ENCODE measurements at places on chromosomes 1 and 21.

DNA sequence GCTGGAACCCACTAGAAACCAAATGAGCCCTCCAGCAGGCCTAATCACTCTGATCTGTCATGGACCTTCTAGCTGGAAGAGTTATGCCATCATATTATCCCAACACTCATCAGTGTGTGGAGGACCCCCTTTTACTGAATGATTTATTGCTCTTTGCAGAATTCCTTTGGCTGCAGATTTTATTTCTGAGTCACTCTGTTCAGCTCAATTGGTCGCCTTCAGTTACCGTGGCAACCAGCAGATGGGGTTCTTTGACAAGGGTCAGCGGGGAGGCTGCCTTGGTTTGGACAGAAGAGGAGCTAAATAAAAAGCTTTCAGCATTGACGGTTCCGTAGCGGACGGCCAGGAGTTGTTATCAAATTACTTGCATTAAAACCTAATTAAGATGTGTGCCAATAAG lies 220.1 kb downstream of the SDCCAG8 start:
- DNase-seq, result no peak

DNA sequence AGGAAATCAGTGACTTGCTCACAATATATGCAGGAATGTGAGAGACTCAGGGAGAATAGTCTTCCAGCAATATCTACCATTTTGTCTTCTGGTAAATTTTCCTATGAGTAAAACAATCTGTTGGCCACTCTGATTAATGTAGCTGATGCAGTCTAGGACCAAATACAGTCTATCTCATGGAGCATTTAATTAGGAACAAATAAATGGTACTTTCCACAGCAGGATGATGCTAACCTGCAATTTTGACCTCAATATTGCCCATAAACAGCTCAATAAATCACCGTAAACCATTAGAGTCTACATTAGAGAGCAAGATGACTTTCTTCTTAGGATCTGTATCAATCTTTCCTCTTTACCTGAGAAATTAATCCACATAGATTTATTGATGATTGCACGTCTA lies 567.7 kb upstream of the B3GALT2 start:
- no peak for DNase-seq

DNA sequence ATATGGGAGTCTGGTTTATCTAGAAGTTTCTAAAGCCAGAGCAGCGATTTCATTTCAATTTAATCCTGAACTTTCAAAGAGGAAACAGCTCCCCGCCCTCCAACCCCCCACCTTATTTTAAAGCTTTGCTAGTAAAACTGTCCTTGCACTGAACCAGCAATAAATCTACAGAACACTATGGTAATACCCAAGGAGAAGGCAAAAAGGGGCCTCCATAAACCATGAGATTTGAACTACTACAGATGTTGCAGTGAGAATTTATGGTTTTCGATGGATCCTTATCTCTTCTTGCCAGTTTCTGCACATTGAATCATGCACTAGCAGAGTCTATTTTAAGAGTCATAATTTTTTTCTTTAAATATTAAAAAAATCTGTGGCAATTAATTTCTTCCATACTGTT lies 64.8 kb upstream of the BEND5 start:
- DNase-seq, result no peak

DNA sequence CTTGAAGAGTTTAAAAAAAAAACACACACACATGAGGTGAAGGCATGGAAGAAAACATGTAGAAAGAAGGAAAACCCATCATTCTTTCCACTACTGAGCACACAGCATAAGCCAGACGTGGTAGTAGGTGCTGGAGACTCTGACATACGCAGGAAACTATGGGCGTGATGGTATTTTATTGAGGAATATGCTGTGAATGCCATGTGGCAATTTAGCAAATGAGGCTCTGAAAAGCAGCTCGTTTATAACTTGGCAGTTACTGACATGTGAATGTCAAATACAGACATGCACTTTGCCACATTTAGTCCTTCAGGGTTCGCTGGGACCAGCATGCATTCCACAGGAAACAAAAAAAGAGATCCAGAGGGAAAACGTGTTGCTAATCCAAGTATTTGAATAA lies 74.3 kb upstream of the IFNAR2 start:
- DNase-seq, result no peak

GRCh38 chr1:18989176-18989799 lies 32.8 kb upstream of the IFFO2 start:
- DNase-seq, result no peak

- DNase-seq, result peak; percentile 24
Observed at GRCh38 chr1:10308001-10308400, 90.9 kb upstream of the PGD start.

DNA sequence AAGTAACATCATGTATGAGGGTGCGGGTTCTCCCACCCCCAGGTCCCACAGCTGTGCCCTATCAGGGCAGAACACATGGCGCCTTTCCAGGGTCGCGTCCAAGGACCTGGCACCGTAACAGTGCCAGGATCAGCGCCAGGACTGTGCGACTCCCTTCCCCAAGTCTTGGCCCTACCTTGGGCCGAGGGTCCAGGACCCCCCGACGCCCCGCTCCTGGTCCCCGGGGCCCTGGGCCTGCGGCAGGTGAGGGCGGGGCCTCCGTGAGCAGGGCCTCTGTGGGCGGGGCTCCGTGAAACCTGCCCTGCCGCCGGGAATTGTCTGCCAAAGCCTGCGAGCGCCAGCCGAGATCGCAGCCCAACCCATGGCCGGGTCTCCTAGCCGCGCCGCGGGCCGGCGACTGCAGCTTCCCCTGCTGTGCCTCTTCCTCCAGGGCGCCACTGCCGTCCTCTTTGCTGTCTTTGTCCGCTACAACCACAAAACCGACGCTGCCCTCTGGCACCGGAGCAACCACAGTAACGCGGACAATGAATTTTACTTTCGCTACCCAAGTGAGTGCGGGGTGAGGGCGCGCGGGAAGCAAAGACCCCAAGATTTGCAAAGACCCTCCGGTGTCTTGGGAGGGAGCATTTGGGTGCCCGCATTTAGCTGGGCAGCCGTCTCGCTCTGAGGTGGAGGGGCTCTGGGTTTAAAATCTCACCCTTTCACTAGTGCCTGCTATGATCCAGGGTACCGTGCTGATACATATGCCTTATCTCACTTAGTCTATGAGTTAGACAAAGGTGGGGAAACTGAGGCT lies at the start of gene RHBG:
RHBG (plus strand) TSS at position 323 of the 796 bp plus-strand sequence; CDS start at position 362, 39 bp downstream.
- peak; percentile 40 for DNase-seq

DNA sequence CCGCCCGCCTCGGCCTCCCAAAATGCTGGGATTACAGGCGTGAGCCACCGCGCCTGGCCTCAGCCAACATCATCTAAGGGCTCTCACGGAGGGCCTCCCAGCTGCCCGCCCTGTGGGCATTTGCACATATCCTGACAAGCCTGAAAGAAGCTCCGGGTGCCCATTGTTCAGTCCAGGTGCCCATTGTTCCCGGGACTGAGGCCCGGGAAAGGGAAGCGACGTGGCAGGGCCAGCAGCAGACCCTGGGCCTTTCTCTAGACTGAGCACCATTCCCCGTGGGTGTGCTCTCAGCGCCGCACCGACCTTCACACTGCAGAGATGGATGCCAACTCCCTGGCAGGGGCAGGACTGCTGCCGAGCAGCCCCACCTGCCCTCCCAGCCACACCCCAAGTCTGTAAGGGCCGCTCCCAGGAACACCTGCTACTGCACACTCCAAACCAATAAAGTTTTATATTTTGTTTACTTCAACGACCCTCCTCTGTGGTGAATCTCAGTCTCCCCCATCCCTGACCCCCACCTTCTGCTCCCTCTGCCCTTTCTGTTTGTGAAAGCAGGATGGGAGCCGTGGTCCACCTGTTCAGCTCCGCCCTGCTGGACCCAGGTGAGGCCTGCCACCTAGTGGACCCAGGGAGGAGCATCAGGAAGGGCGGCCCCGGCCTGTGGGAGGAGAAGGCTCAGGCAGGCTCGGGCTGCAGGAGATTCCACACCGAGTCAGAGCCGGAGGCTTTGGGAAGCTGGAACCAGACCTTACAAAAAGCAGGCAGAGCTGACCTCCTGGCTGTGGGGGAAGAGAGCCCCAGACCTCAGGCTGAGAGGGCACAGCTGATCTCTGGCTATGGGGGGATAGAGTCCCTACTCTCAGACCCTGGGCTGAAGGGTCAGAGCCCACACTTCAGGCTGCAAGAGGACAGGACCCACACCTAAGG lies 1.1 kb upstream of the TMEM82 start:
- DNase-seq, result peak; percentile 84

DNA sequence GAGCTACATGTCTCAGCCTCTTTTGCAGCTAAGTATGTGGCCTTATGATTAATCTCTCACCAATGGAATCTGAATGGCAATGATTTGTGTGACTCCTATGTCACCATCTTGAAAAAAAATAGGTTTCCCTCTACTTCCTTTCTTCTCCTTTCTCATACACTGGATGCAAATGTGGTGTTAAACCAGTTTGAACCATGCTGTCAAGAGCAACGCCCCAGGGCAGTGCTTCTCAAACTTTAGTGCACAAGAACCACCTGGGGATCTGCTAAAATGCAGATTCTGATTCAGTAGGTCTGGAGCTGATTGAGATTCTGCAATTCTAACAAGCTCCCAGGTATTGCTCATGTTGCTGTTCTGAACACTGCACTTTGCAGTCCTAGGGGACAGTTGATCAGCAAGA lies 44.7 kb upstream of the ZNF644 start:
- DNase-seq, result no peak

DNA sequence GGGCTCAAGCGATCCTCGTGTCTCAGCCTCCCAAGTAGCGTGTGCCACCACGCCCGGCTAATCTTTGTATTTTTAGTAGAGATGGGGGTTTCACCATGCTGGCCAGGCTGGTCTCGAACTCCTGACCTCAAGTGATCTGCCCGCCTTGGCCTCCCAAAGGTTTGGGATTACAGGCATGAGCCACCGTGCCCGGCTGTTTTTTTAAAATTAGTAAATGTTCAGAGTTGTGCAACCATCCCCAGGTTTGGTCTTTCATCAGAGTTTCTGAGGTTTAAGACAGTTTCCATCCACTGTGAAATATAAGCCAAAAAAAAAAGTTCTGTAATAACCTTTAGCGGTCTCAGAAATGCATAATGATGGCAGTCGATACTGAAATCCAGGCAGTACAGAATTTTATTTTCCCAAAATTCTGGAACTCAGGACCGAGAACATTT lies 550 bp upstream of the SYT11 start:
- DNase-seq, result no peak

DNA sequence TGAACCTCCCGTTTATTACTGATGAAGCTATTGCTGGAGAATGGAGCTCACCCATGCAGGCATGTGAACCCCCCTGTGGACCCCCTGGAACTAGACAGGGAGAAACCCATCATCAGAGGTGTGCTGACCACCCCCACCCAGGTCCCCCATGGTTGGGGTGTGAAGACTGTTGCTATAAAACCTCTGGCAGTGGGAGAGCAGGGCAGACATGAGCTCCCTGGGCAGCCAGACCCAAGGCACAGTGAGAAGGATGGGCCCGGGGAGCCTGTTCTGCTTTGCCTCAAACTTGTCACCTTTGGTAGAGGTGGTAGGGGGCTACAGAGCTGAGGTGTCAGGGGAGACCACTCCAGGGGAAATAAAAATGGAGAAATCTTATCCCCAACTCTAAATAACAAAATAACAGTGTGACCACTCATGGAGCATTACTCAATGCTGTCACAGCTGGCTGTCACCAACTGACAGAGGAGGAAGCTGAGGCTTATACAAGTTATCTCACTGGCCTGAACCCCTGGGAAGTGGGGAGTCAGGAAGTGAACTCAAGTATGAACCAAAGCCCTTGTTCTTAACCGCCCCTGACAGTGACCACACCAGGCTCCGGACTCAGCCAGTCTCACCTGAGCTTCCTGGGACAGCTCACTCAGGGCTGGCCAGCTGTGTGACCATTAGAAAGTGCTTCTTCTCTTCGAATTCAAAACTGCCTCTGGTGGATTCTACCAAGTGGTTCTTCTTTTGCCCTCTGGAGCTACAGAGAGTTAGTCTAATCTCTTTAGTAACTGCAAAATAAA lies 698.8 kb downstream of the MATN1 start:
- no peak for DNase-seq

DNA sequence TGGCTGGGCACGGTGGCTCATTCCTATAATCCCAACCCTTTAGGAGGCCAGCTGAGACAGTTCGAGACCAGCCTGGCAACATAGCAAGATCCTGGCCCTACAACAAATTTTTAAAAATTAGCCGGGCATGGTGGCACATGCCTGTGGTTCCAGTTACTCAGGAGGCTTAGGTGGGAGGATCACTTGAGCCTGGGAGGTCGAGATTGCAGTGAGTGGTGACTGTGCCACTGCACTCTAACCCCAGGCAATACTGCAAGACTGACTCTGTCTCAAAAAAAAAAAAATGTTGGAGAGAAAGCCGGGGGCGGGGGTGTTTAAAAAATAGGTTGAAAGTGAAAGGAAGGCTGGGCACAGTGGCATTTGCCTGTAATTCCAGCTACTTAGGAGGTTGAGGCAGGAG lies 16.5 kb downstream of the CLDN19 start:
- DNase-seq, result no peak

DNA sequence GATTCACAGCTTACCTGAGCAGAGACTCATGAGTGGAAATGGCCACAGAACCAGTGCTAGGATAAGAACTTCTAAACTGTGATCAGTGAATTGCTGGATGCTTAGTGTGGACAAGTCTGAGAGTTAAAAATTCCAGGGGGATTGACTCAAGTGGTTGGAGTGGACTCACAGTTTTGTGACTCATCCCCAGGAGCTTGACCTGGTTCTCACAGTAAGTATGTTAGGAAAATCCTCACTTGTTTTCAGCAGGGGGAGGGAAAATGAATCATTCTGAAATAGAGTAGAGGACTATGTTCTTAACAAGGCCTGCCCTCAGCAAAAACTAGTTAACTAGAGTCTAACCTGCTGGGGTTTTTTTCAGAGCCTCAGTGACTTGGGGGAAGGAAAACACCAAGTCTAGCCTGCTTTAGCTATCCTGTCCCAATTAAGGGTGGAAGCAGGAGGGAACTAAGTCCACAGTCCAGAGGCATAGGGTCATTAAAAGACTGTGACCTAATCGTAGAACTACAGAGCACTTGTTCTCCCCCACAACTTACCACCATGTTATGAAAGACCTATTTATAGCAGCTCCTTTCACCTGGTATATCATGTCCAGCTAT lies 6.1 kb upstream of the CDC73 start:
- DNase-seq, result no peak

GRCh38 chr1:11825131-11825530 lies 19.1 kb downstream of the CLCN6 start:
- DNase-seq, result no peak

DNA sequence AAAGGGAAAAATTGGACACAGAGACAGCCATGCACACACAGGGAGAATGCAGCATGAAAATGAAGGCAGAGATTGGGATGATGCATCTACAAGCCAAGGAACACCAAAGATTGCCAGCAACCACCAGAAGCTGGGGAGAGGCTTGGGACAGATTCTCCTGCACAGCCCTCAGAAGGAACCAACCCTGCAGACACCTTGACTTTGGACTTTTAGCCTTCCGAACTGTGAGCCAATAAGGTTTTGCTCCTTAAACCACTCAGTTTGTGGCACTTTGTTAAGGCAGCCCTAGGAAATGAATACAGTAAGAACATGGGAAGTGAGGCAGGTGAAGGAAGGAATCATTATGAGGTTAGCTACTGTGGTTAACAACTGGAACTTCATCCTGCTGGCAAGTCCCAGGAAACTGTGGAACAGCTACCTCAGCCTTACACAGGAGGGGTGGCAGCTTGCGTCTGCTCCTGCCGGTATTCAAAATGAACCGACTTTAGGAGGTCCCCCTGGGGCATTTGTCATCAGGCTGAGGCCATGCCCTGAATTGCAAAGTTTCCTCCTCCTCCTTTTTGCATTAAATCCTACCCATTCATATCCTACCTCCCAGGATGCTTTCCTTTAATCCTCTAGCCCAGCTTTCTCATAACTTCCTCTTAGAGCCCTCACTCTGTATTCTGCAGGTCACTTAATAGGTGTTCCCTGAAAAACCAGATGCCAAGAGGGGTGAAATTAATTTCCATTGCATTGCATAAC lies 15.4 kb downstream of the CD247 start:
- DNase-seq, result no peak

GRCh38 chr1:201649761-201650622 lies 111.1 kb downstream of the NAV1 start:
- DNase-seq, result no peak

Measured in activated naive CD4-positive, alpha-beta T cell treated with anti-CD3 and anti-CD28 coated beads, Interleukin-2, amount 10 ng/mL, durations not matched to agents 7 days and 5 days (primary cell).